ENCODE measurements at places on chromosomes 11 and 22. TPM values are rescaled to one million over a fixed set of nuclear protein-coding genes. Genes with fewer than 3 reads are reported as not detected.

- no peak overlapping the region for H3K27ac ChIP-seq
Measured at GRCh38 chr22:21754523-21754922, 18.9 kb upstream of the YPEL1 start.

Gene EPS8L2
- total RNA-seq, result 15.9 TPM

DNA sequence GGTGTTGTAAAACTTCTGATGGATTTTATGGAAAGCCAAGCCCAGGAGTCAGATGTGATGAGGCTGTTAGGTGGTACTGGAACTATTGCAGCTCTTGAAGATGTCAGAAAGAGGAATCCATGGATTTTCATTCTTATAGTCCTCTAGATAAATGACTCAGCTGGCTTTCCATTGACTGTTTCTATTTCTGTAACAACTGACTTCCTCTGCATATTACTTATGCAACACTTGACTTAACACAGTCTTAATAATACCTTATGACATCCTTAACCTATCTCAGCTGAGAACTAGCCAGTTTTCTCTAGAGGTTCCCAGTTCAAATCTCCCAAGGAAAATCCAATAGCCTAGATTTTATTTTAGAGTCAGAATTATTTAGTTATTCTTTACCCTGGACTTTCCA, 263.8 kb downstream of the LUZP2 start:
- no peak for DNase-seq
- H3K4me3 ChIP-seq, result no peak overlapping the region
- no peaks in the 10 kb centered on the region for H3K4me1 ChIP-seq
- H3K36me3 ChIP-seq, result no peaks in the 10 kb centered on the region
- H3K27ac ChIP-seq, result no peak overlapping the region

- peaks cover 26% of the 10 kb centered on the region for H3K27me3 ChIP-seq
- no peaks in the 10 kb centered on the region for H3K36me3 ChIP-seq
- no peak for DNase-seq
- H3K4me1 ChIP-seq, result peaks cover 18% of the 10 kb centered on the region
Measured at GRCh38 chr11:94737171-94737611, 31.0 kb upstream of the AMOTL1 start.

DNA sequence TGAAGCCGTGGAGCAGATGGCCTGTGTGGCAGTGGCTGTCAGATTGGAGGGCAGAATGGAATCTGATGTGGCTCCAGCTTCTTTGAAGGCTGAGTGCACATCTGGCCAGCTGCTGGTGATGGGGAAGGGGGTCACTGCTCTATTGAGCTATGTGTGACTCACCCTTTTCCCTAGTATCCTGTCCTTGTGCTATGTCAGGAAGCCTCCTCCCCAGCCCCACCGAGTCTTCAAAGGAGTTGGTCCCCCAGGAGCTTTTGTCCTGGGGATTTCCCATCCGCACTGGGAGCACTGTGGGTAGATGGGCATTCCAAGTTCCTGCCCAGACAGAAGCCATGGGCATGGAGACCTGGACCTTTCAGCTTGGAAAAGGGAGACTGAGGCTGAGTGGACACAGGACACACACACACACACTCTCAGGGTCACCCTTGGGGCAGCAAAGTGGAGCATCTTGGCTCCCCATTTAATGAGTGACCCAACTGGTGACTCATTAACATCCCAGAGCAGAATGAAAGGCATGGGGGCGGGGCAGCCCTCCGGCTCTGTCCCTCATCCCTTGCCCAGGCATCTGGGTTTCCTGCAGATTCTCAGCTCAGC, 3.3 kb downstream of the SERPINH1 start:
- no peaks in the 10 kb centered on the region for H3K36me3 ChIP-seq
- peaks cover 38% of the 10 kb centered on the region for H3K4me1 ChIP-seq
- no peak for DNase-seq
- no peaks in the 10 kb centered on the region for H3K27me3 ChIP-seq

DNA sequence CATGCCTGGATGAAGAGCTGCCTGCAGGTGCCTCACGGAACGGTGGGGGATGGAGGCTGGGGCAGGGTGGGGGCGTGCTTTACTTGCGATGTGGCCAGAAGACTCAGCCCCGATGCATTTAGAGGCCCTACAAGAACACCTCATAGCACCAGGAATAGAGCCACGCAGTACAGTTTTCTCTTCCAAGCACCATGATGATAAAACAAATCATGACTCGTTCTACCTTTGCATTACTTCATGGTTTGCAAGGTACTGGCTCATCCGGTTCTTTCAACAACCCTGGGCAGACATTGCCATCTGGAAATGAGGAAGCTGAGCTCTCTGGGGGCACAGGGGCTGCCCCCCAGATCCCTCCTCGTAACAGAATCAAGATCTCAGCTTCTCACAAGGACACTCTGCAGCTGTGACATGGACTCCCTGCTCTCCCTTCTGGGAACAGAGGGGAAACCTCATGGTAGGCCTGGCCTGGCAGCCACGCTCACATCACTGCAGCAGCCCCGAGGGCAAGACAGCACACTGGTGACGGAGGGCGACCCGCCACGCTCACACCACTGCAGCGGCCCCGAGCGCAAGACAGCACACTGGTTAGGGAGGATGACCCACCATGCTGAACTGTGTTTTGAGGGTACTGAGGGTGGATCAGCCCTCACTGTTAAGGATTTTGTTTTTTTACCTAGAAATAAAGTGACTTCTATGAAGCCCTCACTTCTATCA, 46.9 kb downstream of the PHF21B start:
- no peaks in the 10 kb centered on the region for H3K4me1 ChIP-seq
- DNase-seq, result no peak
- no peaks in the 10 kb centered on the region for H3K27me3 ChIP-seq
- no peak overlapping the region for H3K27ac ChIP-seq
- H3K4me3 ChIP-seq, result no peak overlapping the region
- no peaks in the 10 kb centered on the region for H3K36me3 ChIP-seq

GRCh38 chr11:100638648-100639047, 48.4 kb upstream of the ARHGAP42 start:
- no peak overlapping the region for H3K4me3 ChIP-seq
- DNase-seq, result no peak
- no peaks in the 10 kb centered on the region for H3K27me3 ChIP-seq
- H3K4me1 ChIP-seq, result no peaks in the 10 kb centered on the region

- no peak overlapping the region for H3K27ac ChIP-seq
- H3K27me3 ChIP-seq, result no peaks in the 10 kb centered on the region
- H3K4me3 ChIP-seq, result no peak overlapping the region
- no peak for DNase-seq
Measured at GRCh38 chr11:115425816-115426215, 78.4 kb downstream of the CADM1 start.

Gene C22orf42
- not detected for total RNA-seq

Gene PRG3
- not detected for total RNA-seq

Gene PLAAT2
- total RNA-seq, result 1.0 TPM

- H3K4me3 ChIP-seq, result no peak overlapping the region
- no peaks in the 10 kb centered on the region for H3K4me1 ChIP-seq
- DNase-seq, result no peak
Measured at GRCh38 chr11:7846003-7846402, 49.3 kb upstream of the OR5P2 start.

DNA sequence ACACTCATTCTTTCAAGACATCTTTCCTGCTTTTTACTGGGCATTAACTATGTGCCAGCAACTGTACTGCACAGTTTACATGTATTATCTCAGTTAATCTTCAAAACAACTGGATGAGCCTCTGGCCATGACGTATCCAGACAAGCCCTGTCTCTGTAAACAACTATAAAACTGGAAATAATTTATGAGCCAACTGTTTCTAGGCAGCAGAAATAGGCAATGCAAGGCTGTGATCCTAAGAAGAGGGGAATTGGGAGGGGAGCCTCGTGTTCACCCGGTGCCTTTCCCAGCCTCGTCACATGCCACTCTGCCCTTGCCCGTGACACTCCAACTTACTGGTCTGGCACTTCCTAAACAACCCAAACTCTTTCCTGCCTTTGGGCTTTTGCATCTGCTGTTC, 82.8 kb downstream of the FBXO7 start:
- no peak overlapping the region for H3K27ac ChIP-seq
- peaks cover 6% of the 10 kb centered on the region for H3K27me3 ChIP-seq
- H3K36me3 ChIP-seq, result no peaks in the 10 kb centered on the region
- no peak for DNase-seq

GRCh38 chr11:45523760-45524159, 141.7 kb downstream of the CHST1 start:
- no peak for DNase-seq
- H3K4me1 ChIP-seq, result peaks cover 6% of the 10 kb centered on the region
- H3K4me3 ChIP-seq, result no peak overlapping the region
- no peaks in the 10 kb centered on the region for H3K27me3 ChIP-seq
- H3K36me3 ChIP-seq, result no peaks in the 10 kb centered on the region

- no peak overlapping the region for H3K4me3 ChIP-seq
- no peak overlapping the region for H3K27ac ChIP-seq
- no peak for DNase-seq
- no peaks in the 10 kb centered on the region for H3K36me3 ChIP-seq
Measured at GRCh38 chr22:28407645-28408044, 272.0 kb downstream of the TTC28 start.

GRCh38 chr11:90250970-90251369, 28.1 kb upstream of the CHORDC1 start:
- H3K27ac ChIP-seq, result peak overlapping the region; percentile 61
- peak; percentile 6 for DNase-seq
- H3K27me3 ChIP-seq, result peaks cover 10% of the 10 kb centered on the region
- peak overlapping the region; percentile 82 for H3K4me3 ChIP-seq
- peaks cover 6% of the 10 kb centered on the region for H3K4me1 ChIP-seq

DNA sequence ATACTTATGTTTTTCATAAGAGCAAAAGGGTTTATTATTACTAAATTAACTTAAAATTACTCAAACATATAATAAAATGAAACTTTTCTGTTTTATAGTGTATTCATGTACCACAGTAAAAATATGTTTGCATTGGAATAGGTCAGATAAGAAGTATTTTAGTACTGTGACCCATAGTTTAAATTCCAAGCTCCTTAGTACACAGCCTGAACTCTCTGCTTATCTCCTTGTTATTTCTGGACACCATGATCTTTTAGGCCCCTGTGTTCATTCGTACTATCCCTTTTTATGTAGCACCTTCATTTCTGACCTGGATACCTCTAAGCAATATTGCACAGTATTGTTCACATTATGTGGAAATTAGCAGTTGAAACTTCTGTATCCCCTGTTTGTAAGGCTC, 296.7 kb upstream of the SYN3 start:
- H3K4me3 ChIP-seq, result no peak overlapping the region
- H3K36me3 ChIP-seq, result no peaks in the 10 kb centered on the region
- H3K4me1 ChIP-seq, result no peaks in the 10 kb centered on the region
- no peak overlapping the region for H3K27ac ChIP-seq
- no peak for DNase-seq

DNA sequence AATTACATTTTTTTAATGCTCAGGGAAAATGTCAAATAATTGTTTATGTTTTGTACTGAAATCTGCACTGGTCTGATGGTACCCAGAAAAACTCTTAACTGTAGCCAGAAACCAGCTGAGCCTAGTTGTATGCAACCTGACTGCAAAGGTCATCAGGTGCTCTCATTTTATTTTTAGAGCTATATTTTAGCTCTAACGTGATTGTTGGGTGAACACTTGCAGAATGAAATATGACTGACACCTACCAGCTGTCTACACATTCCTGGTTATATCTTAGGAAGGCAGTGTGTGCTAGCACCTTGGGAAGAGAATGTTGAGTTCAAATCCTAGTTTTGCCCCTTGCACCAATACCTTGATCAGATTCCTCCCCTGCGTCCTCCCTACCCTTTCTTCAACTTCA, 23.6 kb downstream of the PTPRJ start:
- H3K36me3 ChIP-seq, result peaks cover 16% of the 10 kb centered on the region
- H3K27me3 ChIP-seq, result no peaks in the 10 kb centered on the region
- H3K27ac ChIP-seq, result peak overlapping the region; percentile 97
- DNase-seq, result no peak

GRCh38 chr11:78982473-78982872, 407.8 kb upstream of the NARS2 start:
- H3K27ac ChIP-seq, result no peak overlapping the region
- no peak for DNase-seq
- H3K4me1 ChIP-seq, result no peaks in the 10 kb centered on the region

DNA sequence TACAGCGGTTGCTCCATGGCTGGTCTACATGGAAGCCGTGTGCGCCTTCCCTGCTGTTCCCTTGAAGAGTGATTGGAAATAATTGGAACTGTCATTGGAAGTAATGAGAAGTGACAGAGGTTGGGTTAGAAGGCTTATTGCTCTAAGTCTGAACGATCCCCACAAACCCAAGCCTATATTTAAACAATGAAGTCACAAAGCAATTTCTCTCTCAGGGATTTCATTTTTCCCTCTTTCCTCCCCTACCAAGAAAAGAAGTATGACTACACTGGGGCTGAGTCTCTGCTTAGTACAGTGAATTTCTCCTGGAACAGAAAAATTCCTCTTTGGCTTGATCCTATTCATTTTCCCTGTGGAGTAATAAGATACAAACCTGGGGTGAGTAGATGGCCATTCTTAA, 7.8 kb downstream of the CLMP start:
- DNase-seq, result no peak
- peaks cover 8% of the 10 kb centered on the region for H3K4me1 ChIP-seq
- peaks cover 40% of the 10 kb centered on the region for H3K27me3 ChIP-seq
- H3K27ac ChIP-seq, result no peak overlapping the region
- H3K4me3 ChIP-seq, result no peak overlapping the region

- H3K27me3 ChIP-seq, result peaks cover 4% of the 10 kb centered on the region
- peaks cover 17% of the 10 kb centered on the region for H3K4me1 ChIP-seq
- H3K36me3 ChIP-seq, result peaks cover 2% of the 10 kb centered on the region
Measured at GRCh38 chr11:65215441-65216076, 33.8 kb downstream of the CAPN1 start.

DNA sequence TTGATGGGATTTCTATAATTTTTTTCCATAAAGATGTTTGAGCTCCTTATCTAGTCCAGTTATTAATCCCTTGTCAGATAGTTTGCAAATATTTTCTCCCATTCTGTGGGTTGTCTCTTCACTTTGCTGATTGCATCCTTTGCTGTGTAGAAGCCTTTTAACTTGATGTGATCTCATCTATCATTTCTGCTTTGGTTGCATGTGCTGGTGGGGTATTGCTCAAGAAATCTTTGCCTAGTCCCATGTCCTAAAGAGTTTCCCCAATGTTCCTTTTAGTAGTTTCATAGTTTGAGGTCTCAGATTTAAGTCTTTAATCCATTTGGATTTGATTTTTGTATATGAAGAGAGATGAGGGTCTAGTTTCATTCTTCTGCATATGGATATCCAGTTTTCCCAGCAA, 1.7 kb upstream of the IL2RB start:
- H3K27me3 ChIP-seq, result no peaks in the 10 kb centered on the region
- H3K36me3 ChIP-seq, result peaks cover 30% of the 10 kb centered on the region
- peaks cover 42% of the 10 kb centered on the region for H3K4me1 ChIP-seq
- no peak overlapping the region for H3K4me3 ChIP-seq

Gene SLC5A12
- total RNA-seq, result not detected

Gene OR52H1
- total RNA-seq, result not detected

- peak overlapping the region; percentile 76 for H3K27ac ChIP-seq
- peaks cover 51% of the 10 kb centered on the region for H3K4me1 ChIP-seq
- H3K36me3 ChIP-seq, result peaks cover under 1% of the 10 kb centered on the region
- H3K4me3 ChIP-seq, result peak overlapping the region; percentile 80
Measured at GRCh38 chr11:47270331-47271271, 668 bp downstream of the MADD start.

- no peak for DNase-seq
- no peak overlapping the region for H3K4me3 ChIP-seq
- H3K4me1 ChIP-seq, result no peaks in the 10 kb centered on the region
- H3K36me3 ChIP-seq, result no peaks in the 10 kb centered on the region
Measured at GRCh38 chr11:90113541-90113940, 20.9 kb upstream of the NAALAD2 start.
